HFF-Myc (cell line): ENCODE measurements at places on chromosomes 11 and 22.

- DNase-seq: no peak
These were observed 24.5 kb upstream of the BLID start for GRCh38 chr11:122140500-122140899.

GRCh38 chr11:6249770-6250555, 9.7 kb upstream of the CCKBR start:
- peak; percentile 9 for DNase-seq

GRCh38 chr11:118306556-118306955, 2.0 kb downstream of the CD3E start:
- DNase-seq: no peak

GRCh38 chr11:74909812-74910211, 39.1 kb downstream of the XRRA1 start:
- no peak for DNase-seq

DNA sequence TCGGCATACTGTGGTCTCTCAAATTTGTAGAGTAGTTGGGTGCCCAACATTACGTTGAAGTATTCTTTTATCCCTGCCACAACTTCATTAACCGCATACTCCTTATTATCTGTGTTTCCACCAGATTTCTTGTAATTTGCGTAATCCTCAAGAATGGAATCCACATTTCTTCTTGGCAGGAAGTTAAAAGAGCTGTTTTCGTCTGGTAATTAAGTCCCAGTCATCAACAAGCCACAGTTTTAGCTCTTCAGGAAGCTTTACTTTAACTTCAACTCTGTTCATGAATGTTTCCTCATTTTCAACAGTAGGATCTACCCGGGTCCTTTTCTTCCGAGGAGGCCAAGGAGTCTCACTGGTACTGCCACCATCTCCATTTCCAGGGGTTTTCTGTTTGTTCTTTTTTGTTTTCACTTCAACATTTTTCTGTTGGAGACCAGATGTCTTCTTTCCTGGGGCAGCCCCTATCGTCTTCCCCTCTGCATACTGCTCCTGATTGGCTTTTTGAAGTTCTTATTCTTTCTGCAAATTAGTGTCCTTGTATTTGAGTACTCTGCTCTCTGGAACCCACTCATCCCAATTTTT, 30.3 kb downstream of the PDE3B start:
- DNase-seq: no peak

DNA sequence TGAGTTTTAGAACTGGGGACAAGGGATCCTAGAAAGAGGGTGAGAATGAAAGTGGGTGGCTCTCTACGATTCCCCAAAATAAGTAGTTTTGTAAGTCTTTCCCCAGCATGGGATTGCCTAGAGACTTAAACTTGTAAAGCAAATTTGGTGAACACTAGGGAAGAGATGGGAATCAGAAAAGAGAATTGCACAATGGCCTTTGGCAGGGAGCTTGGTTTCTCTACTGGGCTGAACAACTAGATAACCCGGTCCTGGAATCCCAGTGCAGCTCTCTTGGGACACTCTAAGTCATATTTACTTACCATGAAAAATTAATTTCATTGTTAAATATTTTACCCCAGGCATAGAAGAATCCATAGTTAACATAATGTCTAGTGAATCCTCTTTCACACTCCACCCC, 16.5 kb upstream of the USP18 start:
- DNase-seq: no peak

DNA sequence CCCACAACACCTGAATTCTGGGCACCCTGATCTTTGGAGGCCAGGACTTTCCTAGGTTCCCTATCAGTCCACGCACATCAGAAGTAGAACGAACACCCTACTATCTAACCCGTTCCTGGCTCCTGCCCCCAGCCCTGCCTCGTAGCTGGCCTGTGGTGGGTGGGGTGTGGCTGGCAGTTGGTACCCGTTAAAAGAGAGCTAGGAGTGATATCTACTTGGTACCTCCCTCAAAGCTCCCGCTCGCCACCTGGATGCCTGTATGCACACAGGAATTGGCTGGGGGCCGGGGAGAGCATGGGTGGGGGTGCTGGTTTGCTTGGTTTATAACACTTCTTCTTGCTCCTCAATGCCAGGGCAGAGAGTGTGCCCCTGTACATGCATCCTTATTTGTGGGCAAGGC, 14.0 kb upstream of the NECTIN1 start:
- DNase-seq: no peak

- DNase-seq: no peak
These were observed 2.0 kb upstream of the NLRX1 start for GRCh38 chr11:119166368-119167076.

DNA sequence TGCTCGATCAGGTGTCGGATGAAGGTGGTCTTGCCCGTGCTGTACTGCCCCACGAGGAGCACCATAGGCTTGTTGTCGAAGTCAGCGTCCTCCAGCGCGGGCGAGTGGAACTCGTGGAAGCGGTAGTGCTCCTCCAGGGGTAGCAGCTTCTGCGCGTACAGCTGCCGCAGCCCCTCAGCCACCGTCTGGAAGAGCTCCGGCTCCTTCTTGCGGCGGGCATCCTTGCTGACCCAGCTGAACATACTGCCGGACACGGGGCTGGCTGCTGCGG, 263 bp downstream of the EHD1 start:
- no peak for DNase-seq

DNA sequence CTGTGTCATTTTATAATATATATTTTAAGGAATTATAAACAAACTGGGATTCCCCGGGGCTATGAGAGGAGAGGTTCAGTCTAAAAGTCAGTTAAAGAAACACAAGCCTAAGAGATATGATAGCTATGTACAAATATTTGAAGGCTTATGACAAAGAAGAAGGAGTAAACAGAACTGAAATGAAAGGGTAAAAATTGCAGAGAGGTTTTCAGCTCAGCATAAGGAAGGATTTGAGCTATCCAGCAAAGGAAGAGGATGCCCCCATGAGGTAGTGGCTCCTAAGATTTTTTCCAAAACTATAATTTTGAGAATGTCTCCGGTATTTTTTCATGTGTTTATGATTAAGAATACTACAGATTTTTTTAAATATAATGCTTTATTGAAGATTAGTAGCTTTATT, 57.9 kb upstream of the ANGPTL5 start:
- DNase-seq: peak; percentile 2

- DNase-seq: no peak
These were observed 11.0 kb downstream of the MN1 start for GRCh38 chr22:27790376-27791158.

DNA sequence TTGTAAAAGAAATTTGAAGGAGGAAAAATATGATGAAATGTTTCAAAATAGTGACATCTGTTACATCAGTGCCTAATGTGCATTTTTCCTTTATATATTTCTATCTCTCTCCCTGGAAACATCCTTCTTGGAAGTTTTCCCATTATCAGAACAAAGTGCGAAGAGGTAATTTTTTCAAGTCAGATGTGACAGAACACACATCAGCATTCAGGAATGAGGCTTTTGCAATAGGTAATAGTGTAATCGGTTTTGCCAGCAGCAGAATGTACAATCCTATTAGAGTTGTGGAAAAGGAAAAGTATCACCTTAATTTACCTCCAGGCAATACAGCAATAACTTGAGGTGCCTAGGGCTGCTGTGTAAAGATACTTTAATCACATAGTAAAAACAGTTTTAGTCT, 275.8 kb downstream of the FAT3 start:
- no peak for DNase-seq
